ENCODE measurements at places on chromosomes 1 and 21. TPM values are rescaled to one million over a fixed set of nuclear protein-coding genes. Genes with fewer than 3 reads are reported as not detected.

The OR6K6 gene
- not detected for total RNA-seq

The OR2T11 gene
- total RNA-seq: not detected

The LCE2A gene
- not detected for total RNA-seq

The VANGL2 gene
- 17.8 TPM for total RNA-seq

The PPM1J gene
- total RNA-seq: 5.5 TPM

The SORT1 gene
- total RNA-seq: 73.8 TPM

The TSPAN1 gene
- 0.46 TPM for total RNA-seq

The FCRL4 gene
- total RNA-seq: not detected

The OR2W3 gene
- total RNA-seq: 6.0 TPM

The RGS5 gene
- 8.3 TPM for total RNA-seq

The PTPRU gene
- 39.7 TPM for total RNA-seq

The ZNF672 gene
- total RNA-seq: 14.8 TPM

The CLCA1 gene
- not detected for total RNA-seq

The ANKRD65 gene
- total RNA-seq: 1.6 TPM

The SLC35D1 gene
- total RNA-seq: 14.1 TPM
